ENCODE measurements at places on chromosomes 5 and 9.

GRCh38 chr9:5269249-5269715, 35.2 kb downstream of the RLN2 start:
- no peak for DNase-seq

GRCh38 chr5:17316970-17317459, 99.6 kb downstream of the BASP1 start:
- peak; percentile 92 for DNase-seq

DNA sequence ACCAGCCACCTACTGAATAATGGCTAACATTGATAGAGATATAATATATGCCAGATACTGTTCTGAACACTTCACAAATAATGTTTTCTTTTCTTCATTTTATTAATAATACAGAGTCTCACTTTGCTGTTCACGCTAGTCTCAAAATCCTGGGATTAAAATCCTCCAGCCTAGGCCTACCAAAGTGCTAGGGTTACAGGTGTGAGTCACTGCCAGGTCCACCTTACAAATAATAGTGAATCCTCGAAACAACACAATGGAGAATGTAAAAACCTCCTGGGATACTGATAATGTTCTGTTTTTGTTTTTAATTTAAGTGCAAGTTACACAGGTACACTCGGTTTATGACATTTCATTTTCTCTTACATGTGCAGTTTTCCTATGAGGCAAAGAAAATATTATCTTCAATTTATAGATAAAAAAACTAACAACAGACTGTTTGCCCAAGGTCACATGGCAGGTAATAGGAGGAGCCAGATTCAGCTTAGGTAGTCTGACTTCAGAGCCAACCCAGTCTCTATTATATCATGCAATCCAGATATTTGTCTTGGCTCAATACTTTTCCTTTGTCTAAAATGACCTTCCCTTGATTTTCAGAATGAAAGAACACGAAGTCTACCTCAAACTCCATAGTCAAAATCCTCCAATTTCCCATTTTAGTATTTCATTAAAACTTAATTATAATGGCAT, 7.8 kb downstream of the ZFR start:
- no peak for DNase-seq

- no peak for DNase-seq
These were observed 31.3 kb downstream of the MARCHF3 start for GRCh38 chr5:126998895-126999570.

- DNase-seq, result peak; percentile 9
These were observed 12.6 kb upstream of the GRAMD2B start for GRCh38 chr5:126410623-126411022.

- DNase-seq, result no peak
These were observed 76.1 kb downstream of the TLE1 start for GRCh38 chr9:81613002-81613812.

DNA sequence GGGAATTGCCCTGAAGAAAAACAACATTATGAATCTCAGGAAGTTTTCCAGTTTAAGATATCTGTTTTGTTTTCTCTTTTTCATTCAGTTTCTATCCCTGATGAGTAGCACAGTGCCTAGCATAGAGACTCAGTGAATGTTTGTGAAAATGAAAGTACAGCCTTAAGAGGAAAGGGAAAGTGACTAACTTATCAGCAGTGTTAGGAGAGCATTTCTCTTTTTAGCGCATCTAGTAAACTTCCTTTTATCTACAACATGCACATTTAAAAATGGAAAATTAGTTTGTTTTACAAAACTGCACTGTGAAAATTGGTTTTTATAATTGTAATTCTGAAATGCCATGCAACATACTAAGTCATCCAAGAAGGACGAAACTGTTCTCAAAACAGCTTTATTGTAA, 110.8 kb downstream of the SMARCA2 start:
- DNase-seq, result no peak

DNA sequence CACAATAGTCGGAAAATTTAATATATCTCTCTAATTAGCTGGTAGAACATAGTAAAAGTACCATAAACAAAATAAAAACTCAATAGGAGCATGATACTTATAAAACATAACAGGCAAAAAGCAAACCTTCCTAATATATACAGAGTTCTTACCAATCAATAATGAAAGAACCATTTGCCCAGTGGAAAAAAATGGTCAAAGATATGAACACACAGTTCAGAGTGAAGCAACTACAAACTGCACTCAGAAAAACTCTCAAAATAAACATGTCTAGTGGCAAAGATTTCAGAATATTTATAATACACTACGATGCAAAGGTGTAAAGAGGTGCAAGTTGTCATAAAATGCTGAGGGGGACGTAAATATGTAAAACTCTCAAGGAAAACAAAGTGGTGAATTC, 576.2 kb upstream of the CTNND2 start:
- no peak for DNase-seq

DNA sequence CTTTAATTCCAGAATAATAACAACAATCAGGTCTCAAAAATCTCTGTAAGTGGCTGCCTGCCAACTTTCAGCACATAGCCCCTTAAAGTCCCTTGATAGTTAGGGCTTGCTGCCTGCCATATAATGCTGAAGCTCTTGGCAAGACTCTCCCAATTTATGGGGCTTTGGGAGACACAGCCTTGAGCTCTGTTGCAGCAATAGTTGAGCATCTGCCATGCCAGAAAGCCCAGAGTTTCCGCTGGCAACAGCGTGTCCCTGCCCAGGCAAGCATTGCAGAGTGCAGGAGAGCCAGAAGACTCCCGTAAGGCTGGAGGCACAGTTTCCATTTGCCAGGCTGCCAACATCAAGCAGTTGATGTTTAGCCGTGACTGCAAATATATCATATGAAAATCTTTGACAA, 678.5 kb upstream of the NUDT12 start:
- no peak for DNase-seq

- no peak for DNase-seq
These were observed 4.5 kb upstream of the OTP start for GRCh38 chr5:77642738-77643653.

DNA sequence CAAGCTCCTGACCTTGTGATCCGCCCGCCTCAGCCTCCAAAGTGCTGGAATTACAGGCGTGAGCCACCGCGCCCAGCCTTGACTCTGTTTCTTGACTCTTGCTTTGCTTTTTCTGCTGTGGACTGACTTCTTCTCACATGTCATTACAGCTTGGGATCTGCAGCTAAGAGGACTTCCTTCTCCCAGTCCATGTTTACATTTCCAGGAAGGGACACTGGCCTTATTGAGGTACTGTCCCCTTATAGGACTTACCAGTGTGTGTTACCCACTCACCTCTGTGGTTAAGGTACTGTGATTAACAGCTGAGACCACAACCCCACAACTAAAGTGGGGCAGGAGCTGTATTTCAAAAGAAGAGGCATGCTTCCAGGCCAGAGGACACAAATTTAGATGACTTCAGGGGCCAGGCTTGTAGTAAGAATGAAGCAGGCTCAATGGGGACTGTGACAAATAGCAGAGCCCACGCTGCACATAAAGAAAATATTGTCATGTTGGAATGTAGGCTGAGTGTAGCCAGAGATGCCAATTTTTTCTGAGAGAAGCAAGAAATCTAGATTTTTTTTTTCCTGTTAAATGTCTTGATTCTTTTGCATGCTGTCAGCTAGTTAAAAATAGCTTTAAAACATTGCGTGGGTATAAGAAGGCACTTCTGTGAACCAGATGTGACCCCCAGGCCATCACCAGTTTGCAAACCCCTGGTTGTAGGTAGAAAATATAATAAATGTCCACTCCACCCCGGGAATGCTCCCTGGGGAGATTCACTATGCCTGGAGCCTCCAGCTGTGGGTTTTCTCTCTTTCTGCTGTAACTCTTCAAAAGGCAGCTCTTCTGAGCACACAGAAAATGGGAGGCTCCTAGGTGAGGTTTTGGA, 75.0 kb downstream of the PTPDC1 start:
- no peak for DNase-seq

DNA sequence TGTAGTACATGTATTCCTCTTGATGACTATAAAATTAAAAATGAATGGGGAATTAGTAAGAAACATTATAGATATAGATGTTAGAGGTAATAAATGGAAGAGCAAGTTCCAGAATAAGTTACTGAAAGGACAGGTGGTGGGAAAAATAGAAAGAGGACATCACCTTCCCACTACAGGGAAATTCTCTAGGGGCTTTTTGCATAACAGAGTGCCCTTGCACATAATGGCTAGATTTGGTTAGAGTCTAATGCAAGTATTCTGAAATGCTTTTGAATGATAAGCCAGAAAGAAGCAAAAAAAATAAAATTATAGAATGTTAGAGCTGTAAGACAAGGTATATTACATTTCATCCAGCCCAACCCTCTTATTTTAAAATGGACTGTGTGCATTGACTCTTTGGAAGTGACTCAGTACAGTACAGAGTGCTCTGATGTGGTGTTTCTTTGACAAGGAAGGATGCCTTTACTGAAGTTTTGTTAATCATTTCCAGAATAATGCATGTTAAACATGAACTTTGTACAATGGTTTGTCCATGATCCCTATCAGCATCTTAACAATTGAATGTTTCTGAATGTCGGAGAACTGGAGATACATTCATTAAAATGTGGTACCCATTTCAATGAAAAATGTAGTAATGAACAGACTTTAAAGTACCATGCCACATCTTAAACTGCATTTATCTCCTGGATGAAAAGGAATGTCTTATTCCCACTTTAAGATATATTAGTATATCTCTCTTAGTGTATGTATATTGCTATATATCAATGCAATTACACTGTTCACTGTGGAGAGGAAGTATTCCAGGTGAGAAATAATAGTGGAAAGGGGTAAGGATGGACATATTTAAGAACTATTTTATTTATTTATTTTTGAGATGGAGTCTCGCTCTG, 391.1 kb downstream of the ADGRV1 start:
- DNase-seq, result peak; percentile 19

DNA sequence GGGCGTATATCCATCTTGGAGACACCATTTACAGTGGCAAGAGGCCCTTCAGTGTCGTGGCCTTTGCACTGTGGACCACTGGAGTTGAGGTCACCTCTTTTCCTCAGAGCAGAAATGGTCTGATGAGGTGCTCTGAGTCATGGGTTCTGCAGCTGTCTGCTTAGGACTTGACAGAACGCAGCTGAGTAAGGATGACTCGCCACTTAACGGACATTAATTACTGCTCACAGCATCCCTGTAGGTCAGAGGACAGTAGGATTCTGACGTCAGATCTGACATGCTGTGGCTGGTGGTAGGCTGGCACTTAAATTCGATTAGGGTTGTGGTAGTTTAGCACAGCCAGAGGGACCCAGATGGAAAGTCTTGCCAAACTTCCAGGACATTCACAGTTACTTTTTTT, 479.4 kb downstream of the DMAC1 start:
- no peak for DNase-seq

DNA sequence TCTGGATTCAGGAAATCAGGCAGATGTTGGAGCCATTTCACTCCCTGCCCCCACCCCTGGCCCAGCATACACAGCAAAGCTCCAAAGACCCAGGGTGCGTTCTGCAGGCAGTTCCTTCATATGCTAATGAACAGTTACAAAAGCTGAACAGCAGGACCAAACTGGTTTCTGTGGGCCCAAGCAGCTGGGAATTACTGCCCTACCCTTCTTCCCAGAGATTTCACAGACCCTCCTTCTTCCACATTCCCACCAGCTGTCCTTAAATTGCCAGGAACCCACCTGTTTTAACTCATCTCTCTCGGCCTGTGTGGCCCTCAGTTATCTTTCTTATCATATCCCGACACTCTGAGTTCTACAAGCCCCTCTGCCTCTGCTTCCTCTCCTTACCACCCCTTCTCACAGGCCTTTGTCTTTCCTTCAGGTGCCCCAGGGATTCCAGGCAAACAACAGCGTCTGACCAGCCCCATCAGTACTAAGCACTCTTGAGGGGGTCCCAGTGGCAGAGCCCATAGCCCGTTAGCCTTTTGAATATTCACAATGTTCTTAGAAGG, 10.6 kb upstream of the F2RL1 start:
- no peak for DNase-seq

- no peak for DNase-seq
These were observed 5.2 kb upstream of the TBC1D2 start for GRCh38 chr9:98260635-98261034.

- no peak for DNase-seq
These were observed 46.8 kb downstream of the MTMR12 start for GRCh38 chr5:32265902-32266301.

DNA sequence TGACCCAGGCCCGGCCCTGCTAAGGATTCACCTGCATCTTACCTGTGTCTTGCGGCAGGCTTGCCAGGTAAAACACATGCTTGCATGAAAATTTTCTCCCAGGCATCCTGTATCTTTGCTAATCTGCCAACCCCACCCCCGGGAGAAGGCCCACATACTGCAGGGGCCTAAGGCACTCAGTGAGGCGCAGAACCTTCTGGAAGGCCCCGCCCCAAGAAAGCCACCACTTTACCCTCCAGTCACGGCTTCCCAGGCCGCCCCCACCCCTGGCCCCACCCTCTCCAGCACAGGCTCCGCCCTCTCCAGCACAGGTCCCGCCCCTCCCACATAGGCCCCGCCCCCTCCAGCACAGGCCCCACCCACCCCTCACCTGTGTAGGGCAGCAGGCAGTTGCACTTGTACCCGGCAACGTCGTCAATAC, 29.8 kb upstream of the SEC16A start:
- no peak for DNase-seq

GRCh38 chr9:120526534-120526933, 53.4 kb downstream of the CDK5RAP2 start:
- no peak for DNase-seq

GRCh38 chr9:135221951-135222631, 134.6 kb downstream of the OLFM1 start:
- no peak for DNase-seq

DNA sequence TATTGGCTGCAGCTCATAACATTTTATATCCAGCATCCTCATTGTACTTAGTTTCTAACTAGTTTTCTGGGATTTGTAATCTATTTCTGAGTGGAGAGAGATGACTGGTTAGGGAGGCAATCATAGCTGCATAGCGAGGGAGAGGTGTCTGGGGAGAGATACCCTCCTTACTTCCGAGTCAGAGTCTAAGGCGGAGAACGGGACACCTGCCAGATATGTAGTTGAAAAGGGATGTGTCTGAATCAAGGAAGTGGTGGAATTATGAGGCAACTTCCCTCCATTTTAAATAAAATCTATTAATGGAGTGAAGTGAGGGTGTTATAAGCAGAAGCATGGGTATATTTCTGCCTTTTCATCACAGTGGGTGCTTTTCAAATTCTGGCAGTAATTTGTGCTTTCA, 126.5 kb downstream of the MAST4 start:
- DNase-seq, result no peak

GRCh38 chr5:65108786-65109743, 340.3 kb downstream of the CWC27 start:
- no peak for DNase-seq

DNA sequence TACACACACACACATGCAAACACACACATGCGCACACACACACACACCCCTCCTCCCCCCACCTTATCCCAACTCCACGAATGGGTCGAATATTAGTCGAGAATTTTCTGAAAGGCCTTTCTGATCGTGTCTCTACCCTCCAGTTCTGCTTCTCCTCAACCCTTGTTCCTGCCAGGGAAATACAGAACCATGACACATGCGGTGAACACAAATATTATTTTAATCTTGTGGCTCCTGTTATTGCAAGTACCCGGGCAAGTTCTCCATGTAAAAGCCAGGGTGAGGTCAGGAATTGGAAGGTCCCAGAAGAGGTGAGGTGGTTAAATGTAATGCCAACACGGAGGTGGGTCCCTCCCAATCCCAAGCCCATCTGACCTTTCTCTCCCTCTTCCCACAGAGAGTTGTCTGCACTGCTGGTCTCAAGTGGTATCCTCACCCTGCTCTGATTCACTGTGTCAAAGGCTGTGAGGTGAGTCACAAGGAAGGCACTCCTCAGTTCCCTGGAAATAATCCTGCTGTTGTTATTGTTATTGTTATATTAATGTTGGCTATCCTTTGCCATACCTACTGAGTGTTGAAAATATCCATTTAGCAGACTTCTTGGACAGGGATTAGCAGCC, 223.7 kb downstream of the PAPPA start:
- DNase-seq, result no peak

Data from NCI-H526 (cell line).